Activated naive CD4-positive, alpha-beta T cell (primary cell): ENCODE measurements at places on chromosomes 7 and 10.

- DNase-seq: no peak
Measured at GRCh38 chr7:114842551-114843065, 79.3 kb upstream of the MDFIC start.

DNA sequence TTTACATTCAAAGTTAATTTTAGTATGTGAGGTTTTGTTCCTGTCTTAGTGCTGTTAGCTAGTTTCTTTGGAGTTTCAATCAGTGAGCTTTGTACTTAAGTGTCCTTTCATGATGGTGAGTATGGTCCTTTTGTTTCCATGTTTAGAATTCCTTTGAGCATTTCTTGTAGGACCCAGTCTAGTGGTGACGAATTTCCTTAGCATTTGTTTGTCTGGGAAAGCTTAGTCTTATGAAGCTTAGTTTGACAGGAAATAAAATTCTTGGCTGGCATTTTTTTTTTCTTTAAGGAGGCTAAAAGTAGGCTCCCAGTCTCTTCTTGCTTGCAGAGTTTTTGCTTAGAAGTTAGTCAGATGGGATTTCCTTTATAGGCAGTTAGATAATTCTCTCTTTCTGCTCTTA is 209.2 kb upstream of the SEMA3C start:
- DNase-seq: no peak

- no peak for DNase-seq
Measured at GRCh38 chr7:97460433-97460832, 271.5 kb upstream of the TAC1 start.

DNA sequence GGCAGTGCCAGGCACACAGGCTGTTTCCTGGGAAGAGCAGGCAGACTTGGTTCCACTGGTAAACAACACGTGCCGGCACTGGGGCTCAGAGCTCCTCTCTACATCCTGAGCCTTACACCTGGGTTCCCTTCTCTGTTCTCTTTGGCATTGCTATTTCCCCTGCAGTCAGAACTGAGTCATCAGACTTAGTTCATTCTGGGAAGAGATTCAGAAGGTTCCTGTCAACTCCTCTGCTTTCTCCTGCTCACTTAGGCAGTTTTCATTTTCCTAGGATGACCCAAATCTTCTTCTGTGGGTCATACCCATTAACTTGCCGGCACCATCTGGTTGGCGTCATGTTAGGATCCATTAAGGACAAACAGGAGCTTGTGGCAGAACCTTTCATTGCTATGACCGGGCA is 33.4 kb upstream of the LRRC18 start:
- DNase-seq: no peak

- DNase-seq: no peak
Measured at GRCh38 chr7:122067077-122067476, 77.0 kb downstream of the AASS start.
